ENCODE measurements at places on chromosomes 2 and 18.

DNA sequence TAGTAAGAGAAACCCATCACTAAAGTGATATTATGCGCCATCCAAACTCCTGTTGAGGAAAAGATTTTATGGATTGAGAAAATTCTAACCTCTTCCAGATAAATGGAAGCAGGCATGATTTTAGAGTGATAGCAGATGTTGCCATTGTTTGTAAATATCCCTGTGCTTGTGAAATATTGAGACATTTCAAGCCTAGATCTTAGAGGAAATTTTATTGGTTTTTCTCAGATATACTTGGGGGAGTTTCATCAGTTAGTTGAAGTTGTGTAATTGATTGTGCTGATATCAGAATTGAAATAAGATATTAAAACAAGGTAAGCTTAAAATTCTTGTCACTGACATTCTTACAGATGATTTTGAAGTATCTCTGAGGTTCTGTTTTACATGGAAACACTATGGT is 390.9 kb upstream of the FANCL start:
- H3K27me3 ChIP-seq: no peaks in the 10 kb centered on the region
- H3K4me3 ChIP-seq: no peak overlapping the region
- H3K36me3 ChIP-seq: no peaks in the 10 kb centered on the region
- H3K4me1 ChIP-seq: no peaks in the 10 kb centered on the region

DNA sequence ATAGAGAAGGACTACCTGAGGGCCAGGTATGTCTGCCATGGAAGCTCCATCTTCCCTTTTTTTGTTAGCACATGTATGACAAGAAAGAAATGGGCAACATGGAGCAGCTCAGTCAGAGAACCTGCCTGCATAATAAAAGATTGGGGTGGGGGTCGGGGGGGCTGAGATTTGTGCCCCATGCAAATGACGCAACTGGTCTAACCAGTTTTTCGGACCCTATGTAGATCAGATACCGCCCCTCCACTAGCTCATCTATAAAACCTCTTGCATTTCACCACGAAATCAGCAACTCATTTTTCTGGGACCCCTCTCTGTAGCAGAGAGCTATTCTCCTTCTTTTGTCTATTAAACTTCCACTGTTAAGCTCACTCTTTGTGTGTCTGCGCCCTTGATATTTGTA is 657.2 kb downstream of the ERBB4 start:
- no peaks in the 10 kb centered on the region for H3K36me3 ChIP-seq
- no peaks in the 10 kb centered on the region for H3K27me3 ChIP-seq
- H3K27ac ChIP-seq: no peak overlapping the region
- no peaks in the 10 kb centered on the region for H3K4me1 ChIP-seq
- DNase-seq: no peak
- H3K4me3 ChIP-seq: no peak overlapping the region

GRCh38 chr2:198383392-198383791 is 579.0 kb downstream of the PLCL1 start:
- no peak overlapping the region for H3K27ac ChIP-seq
- no peak for DNase-seq
- no peak overlapping the region for H3K4me3 ChIP-seq
- no peaks in the 10 kb centered on the region for H3K36me3 ChIP-seq

- DNase-seq: peak; percentile 87
- peaks cover 51% of the 10 kb centered on the region for H3K4me1 ChIP-seq
- H3K27me3 ChIP-seq: no peaks in the 10 kb centered on the region
- H3K27ac ChIP-seq: peak overlapping the region; percentile 98
- H3K4me3 ChIP-seq: peak overlapping the region; percentile 92
Observed at GRCh38 chr2:46943881-46944798, 28.5 kb upstream of the MCFD2 start.

DNA sequence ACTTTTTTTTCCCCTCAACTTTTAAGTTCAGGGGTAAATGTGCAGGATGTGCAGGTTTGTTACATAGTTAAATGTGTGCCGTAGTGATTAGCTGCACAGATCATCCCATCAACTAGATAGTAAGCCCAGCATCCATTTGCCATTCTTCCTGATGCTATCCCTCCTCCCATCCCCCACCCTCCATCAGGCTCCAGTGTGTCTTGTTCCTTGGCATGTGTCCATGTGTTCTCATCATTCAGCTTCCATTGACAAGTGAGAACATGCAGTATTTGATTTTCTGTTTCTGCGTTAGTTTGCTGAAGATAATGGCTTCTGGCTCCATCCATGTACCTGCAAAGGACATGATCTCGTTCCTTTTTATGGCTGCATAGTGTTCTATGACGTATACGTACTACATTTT is 47.2 kb upstream of the STON1 start:
- H3K27ac ChIP-seq: no peak overlapping the region
- no peak for DNase-seq
- no peak overlapping the region for H3K4me3 ChIP-seq
- peaks cover 55% of the 10 kb centered on the region for H3K36me3 ChIP-seq
- H3K4me1 ChIP-seq: peaks cover 1% of the 10 kb centered on the region

DNA sequence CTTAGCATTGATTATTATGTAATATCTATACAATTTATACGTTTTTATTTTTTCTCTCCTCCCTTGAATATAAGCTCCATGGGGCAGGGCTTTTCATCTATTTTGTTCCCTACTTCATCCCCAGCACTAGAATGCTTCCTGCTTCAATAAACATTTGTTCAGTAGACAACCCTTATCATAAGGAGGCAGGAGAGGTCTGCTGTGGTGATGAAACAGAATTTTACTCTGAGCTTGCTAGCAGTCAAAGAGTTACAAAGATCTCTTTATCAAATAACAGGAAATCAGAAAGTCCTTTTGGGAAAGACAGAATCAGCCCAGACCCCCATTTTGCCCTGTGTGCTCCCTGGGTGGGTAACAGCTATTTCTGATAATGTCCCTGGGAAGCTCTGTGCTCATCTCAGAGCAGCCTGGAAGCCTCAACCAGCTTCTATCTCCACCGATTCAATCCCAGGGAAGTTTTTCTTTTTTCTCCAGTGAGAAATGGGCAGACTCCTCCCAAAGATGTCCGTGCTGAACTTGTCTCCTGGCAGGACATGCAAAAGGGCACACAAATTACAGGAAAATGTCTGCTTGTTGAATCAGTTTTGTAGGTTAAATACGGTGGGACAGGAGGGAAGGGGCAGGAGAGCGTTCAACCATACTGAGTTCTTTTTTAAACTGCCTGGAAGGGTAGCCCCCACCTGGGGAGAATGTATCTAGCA is 84.7 kb upstream of the PKDCC start:
- no peak overlapping the region for H3K4me3 ChIP-seq
- no peaks in the 10 kb centered on the region for H3K4me1 ChIP-seq
- no peaks in the 10 kb centered on the region for H3K36me3 ChIP-seq
- DNase-seq: no peak

DNA sequence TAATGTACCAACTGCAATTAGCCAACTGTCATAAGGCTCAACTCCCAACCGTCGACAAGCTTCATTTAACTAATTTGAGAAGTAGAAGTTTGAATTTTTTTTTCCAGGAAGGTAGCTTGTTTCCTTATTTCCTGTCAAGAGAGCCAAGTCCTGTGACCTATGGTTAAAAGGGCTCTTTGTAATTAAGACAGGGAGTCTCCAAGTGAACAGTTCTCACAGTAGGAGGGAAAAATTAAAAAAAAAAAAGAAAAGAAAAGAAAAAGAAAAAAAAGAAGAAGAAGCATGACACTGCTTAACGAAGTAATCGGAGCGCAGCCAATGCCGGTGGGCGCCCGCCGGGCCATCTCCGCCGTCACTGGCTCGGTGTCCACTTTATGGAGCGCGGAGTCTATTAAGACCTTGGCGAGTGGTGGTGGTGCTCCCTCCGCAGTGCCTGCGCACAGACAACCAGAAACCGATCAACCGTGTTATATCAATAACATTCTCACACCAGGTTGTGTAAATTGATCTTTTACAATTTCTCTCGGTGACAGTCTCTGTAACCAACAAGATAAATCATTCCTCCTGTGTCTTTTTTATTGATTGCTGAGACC is 197.2 kb upstream of the POU3F3 start:
- DNase-seq: no peak
- H3K36me3 ChIP-seq: no peaks in the 10 kb centered on the region
- H3K27ac ChIP-seq: no peak overlapping the region
- peaks cover 11% of the 10 kb centered on the region for H3K27me3 ChIP-seq
- H3K4me1 ChIP-seq: peaks cover 5% of the 10 kb centered on the region
- no peak overlapping the region for H3K4me3 ChIP-seq

DNA sequence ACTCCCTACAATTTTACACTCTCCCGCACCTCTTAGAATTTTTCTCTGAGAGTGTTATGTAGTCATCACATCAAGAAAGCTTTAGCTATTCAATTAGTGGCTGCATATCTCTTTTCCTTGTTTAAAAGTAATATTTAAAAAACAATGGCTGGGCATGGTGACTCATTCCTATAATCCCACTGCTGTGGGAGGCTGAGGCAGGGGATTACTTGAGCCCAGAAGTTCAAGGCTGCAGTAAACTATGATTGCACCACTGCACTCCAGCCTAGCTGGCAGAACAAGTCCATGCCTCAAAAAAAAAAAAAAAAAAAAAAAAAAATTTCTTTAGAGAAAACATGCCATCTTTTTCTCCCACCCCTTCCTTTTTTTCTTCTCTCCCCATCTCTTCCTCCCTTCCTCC is 44.3 kb downstream of the AQP4 start:
- H3K4me1 ChIP-seq: no peaks in the 10 kb centered on the region
- no peak for DNase-seq
- no peak overlapping the region for H3K4me3 ChIP-seq

- H3K27ac ChIP-seq: no peak overlapping the region
- no peaks in the 10 kb centered on the region for H3K36me3 ChIP-seq
- no peak overlapping the region for H3K4me3 ChIP-seq
- peaks cover 9% of the 10 kb centered on the region for H3K4me1 ChIP-seq
- no peaks in the 10 kb centered on the region for H3K27me3 ChIP-seq
- DNase-seq: no peak
Observed at GRCh38 chr18:58392324-58393000, 236.4 kb downstream of the ALPK2 start.

DNA sequence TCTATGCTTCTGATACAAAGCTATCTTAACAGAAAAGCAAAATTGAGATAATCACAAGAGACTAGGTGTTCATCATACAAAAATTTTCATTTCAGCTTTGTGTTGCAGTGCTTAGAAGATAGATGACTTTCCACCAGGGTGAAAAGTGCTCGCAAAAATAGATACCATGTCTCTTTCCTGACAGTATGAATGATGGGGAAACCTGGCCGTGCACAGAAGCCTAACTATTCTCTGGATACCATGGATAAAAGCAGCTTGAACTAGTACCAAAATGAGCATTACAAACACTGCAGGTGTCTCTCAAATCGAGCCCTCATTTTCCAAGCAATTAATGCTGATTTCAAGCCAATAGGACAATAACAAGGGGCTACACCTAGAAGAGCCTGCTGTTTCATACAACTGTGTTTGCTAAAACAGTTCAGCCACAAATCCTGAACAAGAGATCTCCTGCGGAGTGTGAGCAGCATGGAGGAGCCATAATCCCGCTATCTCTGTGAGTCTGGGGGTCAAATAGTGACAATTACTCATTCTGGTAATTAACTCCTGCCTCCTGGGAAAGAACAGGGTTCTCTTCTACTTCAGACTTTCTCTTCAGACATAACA is 507.6 kb downstream of the PID1 start:
- no peak for DNase-seq
- no peaks in the 10 kb centered on the region for H3K4me1 ChIP-seq
- no peak overlapping the region for H3K4me3 ChIP-seq
- H3K27me3 ChIP-seq: no peaks in the 10 kb centered on the region
- H3K36me3 ChIP-seq: no peaks in the 10 kb centered on the region

DNA sequence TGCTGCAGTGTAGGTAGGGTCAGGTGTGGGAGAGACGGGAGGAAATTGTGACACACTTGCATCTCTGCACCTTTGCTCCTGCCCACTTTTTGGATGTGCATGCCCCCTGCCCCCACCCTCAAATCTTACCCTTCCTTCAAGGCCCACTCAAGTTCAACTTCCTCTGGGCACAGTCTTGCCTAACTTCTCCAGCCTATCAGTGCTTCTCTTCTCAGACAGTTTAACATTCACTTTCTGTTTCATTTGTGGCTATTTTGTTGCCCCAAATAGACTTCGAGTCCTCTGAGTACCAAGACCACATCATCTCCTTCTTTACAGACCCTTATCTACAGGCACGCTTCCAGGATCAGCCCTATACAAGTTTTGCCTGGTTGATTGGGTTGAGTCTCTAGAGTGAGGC is 2.7 kb downstream of the ST8SIA5 start:
- no peak overlapping the region for H3K27ac ChIP-seq
- no peak for DNase-seq
- peaks cover 54% of the 10 kb centered on the region for H3K27me3 ChIP-seq
- H3K4me3 ChIP-seq: no peak overlapping the region
- peaks cover 2% of the 10 kb centered on the region for H3K36me3 ChIP-seq

GRCh38 chr2:214995926-214996670 is 142.3 kb downstream of the ABCA12 start:
- H3K4me3 ChIP-seq: no peak overlapping the region
- H3K4me1 ChIP-seq: no peaks in the 10 kb centered on the region
- H3K27me3 ChIP-seq: peaks cover 3% of the 10 kb centered on the region
- no peak overlapping the region for H3K27ac ChIP-seq
- DNase-seq: no peak
- H3K36me3 ChIP-seq: no peaks in the 10 kb centered on the region

- no peak for DNase-seq
- H3K36me3 ChIP-seq: no peaks in the 10 kb centered on the region
- H3K27ac ChIP-seq: no peak overlapping the region
- H3K27me3 ChIP-seq: no peaks in the 10 kb centered on the region
- no peak overlapping the region for H3K4me3 ChIP-seq
- peaks cover 5% of the 10 kb centered on the region for H3K4me1 ChIP-seq
Observed at GRCh38 chr2:69988086-69988635, 26.7 kb upstream of the ASPRV1 start.

GRCh38 chr2:66237803-66238379 is 197.0 kb upstream of the MEIS1 start:
- H3K4me3 ChIP-seq: no peak overlapping the region
- H3K27me3 ChIP-seq: no peaks in the 10 kb centered on the region
- no peaks in the 10 kb centered on the region for H3K4me1 ChIP-seq
- DNase-seq: no peak

DNA sequence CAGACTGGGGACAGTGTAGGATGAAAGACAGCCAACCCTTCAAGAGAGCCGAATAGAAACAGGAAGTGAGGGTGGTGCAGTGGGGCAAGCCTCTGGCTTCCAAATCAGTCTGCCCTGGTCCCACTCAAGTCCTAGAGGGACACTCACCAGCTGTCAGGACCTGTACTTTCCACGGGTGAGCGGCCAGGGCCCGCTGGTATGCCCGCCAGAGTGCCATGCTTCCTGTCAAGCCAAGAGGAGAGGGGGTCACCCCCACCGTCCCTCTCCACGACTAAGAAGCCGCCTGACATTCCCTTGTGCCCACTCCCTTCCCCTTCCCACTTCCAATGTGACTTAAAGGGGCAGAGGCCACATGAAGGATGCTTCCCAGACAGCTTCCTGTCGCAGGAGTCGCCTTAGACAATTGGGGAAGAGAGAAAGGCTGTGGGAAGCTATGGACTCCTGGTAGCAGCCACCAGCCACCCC is 564 bp downstream of the MPV17 start:
- DNase-seq: no peak
- no peaks in the 10 kb centered on the region for H3K27me3 ChIP-seq
- peaks cover 14% of the 10 kb centered on the region for H3K36me3 ChIP-seq
- H3K27ac ChIP-seq: peak overlapping the region; percentile 92
- peaks cover 19% of the 10 kb centered on the region for H3K4me1 ChIP-seq
- peak overlapping the region; percentile 92 for H3K4me3 ChIP-seq

Data from activated CD8-positive, alpha-beta memory T cell treated with anti-CD3 and anti-CD28 coated beads, Interleukin-2, amount 10 ng/mL, durations not matched to agents 7 days and 5 days (primary cell).